ENCODE measurements at places on chromosomes 7 and 10. TPM values are rescaled to one million over a fixed set of nuclear protein-coding genes. Genes with fewer than 3 reads are reported as not detected.
A peak's percentile ranks its signal among the peaks of the same experiment; 100 is the strongest.

The CAV1 gene
- total RNA-seq: 462 TPM

- peak; percentile 32 for DNase-seq
Observed at GRCh38 chr7:135253851-135254771, 20.5 kb downstream of the STRA8 start.

The CPXM2 gene
- total RNA-seq: 7.3 TPM

DNA sequence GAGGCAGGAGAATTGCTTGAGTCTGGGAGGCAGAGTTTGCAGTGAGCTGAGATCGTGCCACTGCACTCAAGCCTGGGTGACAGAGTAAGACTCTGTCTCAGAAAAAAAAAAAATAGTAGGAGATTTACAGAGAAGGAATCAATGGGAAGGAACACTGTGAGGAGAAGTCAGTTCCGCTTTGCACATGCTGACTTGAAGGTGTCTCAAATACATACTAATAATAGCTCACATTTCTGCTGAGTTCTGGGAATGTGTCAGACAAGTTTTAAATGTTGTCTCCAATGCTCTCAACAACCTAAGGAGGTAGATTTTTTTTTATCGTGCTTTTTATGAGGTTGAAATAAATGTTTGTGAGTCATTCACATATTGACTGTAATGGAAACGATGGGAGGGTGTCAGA, 654.9 kb upstream of the CELF2 start:
- DNase-seq: no peak

DNA sequence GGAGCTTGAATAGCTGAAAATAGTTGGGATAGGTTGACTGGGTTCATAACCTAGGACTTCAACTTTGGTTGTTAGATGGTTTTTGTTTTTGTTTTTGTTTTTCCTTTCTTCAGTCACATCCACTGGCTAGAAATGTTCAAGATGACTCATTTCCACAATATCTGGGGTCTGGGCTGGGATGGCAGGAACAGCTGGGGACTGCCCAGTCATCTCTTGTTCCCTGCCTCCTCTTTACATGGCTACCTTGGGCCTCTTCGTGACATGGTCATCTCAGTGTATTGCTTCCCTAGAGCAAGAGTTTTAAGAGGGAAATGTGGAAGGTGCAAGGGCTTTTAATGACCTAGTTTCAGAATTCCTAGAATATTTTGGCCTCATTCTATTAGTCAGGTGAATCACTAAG, 915.8 kb downstream of the XPNPEP1 start:
- no peak for DNase-seq

DNA sequence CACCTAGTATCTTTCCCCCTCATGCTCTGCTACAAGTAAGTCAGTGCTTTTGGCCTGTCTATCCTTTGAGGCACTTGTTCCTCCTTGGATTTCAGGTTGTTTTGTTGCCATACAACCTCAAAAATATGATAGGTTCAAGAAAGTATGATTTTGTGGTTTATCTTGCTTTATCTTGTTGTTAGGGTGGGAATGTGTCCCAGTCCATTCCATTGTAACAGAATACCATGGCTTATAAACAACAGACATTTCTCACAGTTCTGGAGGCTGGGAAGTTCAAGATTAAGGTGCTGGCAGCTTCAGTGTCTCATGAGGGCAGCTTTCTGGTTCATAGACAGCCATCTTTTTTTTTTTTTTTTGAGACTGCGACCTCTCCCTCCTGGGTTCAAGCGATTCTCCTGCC, 72.1 kb downstream of the TMEM270 start:
- no peak for DNase-seq

The BPGM gene
- total RNA-seq: 6.6 TPM

The AQP1 gene
- total RNA-seq: 291 TPM

DNA sequence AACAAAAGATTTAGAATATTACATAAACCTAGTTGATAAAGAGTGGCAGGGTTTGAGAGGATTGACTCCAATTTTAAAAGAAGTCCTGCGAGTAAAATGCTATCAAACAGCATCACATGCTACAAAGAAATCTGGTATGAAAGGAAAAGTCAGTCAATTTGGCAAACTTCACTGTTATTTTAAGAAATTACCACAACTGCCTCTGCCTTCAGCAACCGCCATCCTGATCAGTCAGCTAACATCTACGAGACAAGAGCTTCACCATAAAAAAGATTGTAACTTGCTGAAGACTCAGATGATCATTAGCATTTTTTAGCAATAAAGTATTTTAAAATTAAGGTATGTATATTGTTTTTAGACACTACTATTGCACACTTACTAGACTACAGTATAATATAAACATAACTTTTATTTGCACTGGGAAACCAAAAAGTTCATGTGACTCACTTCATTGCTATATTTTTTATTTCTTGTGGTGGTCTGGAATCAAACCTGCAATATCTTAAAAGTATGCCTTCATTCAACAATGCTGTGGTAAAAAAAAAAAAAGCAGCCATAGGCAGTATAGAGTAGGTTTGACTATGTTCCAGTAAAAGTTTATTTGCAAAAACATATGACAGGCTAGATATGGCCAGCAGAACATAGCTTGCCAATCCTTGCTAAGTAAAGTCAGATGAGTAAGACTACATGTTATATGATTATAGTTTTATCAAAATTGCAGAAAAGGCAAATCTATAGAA, 74.4 kb downstream of the GLCCI1 start:
- no peak for DNase-seq

The ELMO1 gene
- 293 TPM for total RNA-seq

DNA sequence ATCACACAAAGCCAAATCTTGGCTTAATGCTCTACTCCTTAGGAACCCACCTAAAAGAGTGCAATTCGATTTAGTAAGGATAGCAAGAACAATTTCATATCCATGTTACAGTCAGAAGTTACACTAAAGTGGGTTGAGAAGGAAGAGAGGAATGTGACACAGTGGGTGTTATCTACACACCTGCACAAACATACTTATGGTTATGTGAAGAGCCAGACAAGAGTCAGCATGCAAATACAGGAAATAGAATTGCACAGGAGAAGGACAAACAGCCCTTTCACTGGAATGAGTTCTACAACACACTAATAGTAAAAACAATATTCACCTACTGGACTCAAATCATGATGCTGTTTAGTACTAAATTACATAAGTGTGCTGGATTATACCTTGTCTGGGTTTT, 262.8 kb downstream of the DGKB start:
- no peak for DNase-seq

The DGKB gene
- not detected for total RNA-seq

The MALRD1 gene
- total RNA-seq: 0.93 TPM

The LIPJ gene
- 0.19 TPM for total RNA-seq

The TMEM60 gene
- total RNA-seq: 12.8 TPM

The FAM221A gene
- 16.0 TPM for total RNA-seq

The CLCN1 gene
- 0.79 TPM for total RNA-seq

The SAP25 gene
- total RNA-seq: 4.7 TPM

The UTF1 gene
- total RNA-seq: not detected

- no peak for DNase-seq
Observed at GRCh38 chr7:42758124-42758523, 153.7 kb downstream of the C7orf25 start.

The GIMAP5 gene
- total RNA-seq: 17.0 TPM

The TLX1 gene
- not detected for total RNA-seq

- DNase-seq: no peak
Observed at GRCh38 chr10:132142396-132143161, 44.2 kb upstream of the DPYSL4 start.

DNA sequence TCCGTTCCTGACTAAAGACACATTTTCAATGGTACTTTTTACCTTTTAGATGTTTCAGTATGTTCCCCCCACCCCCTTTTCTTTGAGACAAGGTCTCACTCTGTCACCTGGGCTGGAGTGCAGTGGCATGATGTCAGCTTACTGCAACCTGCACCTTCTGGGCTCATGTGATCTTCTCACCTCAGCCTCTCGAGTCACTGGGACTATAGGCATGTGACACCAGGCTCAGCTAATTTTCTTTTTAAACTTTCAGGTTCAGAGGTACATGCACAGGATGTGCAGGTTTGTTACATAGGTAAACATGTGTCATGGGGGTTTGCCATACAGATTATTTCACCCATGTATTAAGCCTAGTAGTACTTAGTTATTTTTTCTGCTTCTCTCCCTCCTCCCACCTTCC, 99.3 kb upstream of the RPA3 start:
- no peak for DNase-seq

The TNRC18 gene
- total RNA-seq: 32.5 TPM

DNA sequence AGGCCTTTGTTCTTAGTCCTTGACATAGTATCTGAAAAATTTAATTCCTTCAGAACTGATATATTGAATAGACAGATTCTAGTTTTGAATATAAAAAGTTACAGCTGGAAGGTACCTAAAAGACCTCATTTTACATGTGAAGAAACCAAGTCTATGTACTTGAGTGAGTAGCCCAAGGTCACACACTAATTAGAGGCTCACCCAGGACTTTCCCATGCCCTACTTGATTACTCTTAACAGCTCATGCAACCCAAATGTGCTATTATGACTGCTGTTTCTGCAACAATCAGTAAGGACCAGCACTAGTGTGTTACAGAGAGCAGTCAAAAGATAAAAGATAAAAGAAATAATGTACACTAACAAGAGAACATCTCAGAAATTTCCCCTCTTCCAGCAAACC, 40.7 kb upstream of the BET1 start:
- no peak for DNase-seq

- DNase-seq: no peak
Observed at GRCh38 chr7:86592185-86592584, 51.5 kb upstream of the GRM3 start.

DNA sequence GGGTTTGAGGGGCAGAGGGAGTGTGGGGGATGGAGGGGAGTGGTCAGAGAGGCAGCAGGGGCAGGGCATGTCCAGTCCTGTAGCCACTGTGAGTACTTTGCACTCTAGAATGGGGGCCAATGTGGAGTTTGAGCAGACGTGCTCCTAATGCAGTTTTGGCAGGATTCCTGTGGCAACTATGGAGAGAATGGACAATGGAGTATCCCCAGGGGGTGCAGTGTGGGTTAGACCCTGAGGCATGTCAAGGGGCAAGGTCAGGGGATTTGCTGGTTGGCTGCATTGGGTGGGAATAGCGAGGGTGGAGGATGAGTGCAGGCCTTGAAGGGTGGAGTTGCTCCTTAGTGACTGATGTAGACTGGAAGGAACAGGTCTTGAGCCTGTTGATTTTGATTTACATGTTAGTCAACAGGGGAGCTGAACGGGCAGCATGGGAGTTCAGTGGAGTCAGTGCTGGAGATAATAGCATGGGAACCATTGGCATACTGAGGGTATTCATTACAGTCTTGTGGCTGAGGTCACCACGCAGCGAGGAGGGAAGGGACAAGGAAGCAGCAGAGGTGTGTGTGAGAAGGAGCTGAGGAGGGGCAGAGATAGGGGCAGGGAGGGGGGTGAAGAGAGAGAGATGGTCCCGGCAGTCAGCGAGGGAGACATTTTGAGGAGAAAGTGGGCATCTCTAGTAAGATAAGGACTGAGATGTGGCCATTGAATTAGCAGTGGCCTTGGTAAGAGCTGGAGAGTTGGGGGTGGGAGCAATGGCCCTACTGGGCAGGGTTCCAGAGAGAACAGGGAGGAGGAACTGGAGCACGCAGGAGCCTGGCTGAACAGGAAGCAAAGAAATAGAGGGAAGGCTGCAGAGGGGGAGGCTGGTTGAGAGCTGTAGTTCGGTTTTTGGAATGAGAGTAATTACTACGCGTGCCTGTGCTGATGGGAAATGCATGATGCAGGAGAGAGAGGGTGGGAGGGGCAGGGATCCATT, 112.7 kb downstream of the CCNY start:
- DNase-seq: no peak

The ORC5 gene
- 10.7 TPM for total RNA-seq

GRCh38 chr10:93110472-93111146, 36.9 kb downstream of the CYP26A1 start:
- no peak for DNase-seq

The LAMB1 gene
- total RNA-seq: 406 TPM

DNA sequence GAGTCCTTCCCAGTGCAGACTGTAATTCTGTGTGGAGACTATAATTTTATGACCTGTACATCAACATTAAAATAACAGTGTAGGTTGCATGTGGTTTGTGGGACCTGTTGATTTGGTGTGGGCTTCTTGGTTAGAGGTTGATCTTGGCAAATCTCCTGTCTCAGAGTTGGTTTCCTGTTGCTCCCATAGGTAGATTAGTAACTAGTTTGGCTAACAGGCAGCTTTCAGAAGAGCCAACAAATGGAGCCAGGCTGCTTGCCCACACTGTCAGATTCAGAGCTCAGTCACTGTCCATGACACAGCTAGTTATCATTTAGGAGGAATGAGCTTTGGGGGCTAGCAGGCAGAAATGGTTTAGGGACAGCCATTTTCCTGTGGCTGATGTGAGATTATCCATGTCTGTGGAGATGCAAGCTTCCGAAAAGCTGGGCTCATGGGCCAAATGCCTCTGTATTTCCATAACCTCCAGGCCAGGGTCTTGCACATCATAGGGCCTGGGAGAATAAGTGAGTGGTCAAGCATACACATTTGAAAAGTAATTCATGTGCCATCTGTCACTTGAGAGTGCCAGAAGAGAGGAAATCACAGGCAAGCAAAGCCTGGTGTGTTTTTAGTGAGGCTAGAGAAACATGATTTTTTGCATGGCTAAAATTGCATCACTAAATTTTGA, 33.4 kb downstream of the CCM2 start:
- no peak for DNase-seq

The GARS1 gene
- total RNA-seq: 127 TPM

GRCh38 chr7:3204526-3204925, 96.5 kb upstream of the SDK1 start:
- DNase-seq: no peak
